ENCODE measurements at places on chromosomes 5 and 9.

GRCh38 chr9:79700607-79701360 is 129.0 kb downstream of the TLE4 start:
- no peak for DNase-seq

GRCh38 chr9:133991214-133991921 is 756 bp downstream of the VAV2 start:
- DNase-seq: no peak

- DNase-seq: no peak
These were observed 138.7 kb downstream of the PLCXD3 start for GRCh38 chr5:41371738-41372137.

DNA sequence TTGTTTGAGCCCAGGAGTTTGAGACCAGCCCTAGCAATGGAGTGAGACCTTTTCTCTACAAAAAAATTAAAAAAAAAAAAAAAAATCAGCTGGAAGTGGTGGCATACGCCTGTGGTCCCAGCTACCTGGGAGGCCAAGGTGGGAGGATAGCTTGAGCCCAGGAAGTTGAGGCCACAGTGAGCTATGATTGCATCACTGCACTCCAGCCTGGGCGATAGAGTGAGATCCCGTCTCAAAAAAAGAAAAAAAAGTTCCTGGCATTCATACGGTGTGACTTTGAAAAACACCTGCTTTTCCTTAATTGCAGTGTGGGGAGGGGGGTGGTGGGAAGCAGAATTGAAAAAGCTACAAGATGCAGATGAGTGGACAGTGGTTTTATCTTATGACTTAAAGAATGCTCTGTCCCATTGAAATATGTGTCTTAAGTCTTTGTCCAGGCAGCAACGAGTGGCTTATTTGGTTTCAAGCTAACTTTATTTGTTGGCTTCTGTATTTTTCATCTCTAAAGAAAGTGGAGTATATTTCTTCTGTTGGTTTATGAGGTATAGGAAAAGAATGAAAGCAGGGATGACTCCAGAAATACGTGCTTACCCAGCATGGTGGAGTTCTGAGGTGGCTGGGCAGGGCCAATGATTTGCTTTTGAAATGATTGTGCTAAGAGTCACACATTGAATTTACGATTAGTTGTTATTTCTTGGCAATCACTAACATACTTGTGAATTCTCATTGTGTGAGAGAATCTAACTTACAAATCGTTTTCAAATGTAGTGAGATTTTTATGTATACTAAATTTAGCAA is 27.8 kb downstream of the ROPN1L start:
- no peak for DNase-seq

DNA sequence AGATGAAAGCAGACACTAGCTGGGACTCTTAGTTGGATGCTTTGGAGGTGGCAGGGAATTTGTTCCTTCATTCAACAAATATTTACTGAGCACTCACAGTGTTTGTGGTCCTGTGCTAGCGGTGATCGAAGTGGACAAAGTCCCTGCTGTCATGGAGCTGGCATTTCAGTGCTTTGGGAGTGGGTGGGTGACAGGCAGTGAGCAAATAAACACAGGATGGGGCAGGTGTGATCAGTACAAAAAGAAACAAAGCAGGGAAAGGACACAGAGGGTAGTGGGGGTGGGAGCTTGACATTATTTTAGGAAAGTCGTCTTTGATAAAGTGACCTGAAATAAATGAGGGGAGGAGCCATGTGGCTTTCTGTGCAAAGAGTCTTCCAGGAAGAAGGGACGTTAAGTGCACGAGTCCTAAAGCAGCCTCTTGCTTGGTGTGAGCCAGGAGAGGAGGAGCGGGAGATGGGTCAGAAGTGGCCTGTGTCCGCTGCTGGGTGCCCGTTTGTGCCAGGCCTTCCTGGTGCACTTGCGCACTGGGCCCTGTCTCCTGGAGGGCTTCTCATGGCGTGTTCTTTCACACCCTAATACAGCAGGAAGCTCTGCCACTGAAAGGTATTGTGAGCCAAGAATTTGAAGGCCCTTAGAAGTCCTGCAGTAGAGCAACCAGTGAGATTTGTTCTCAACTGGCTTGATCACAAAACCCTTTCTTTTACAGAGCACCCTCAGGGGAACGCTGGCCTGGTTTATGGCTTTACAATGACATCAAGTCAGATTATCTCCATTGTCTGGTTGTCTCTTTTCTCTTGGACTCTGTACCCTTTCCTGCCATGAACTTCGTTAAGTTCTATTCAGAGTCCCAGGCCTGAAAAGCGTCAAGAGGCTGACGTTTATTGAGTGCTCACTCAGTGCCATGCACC is 14.8 kb downstream of the NDST1 start:
- DNase-seq: peak; percentile 83

DNA sequence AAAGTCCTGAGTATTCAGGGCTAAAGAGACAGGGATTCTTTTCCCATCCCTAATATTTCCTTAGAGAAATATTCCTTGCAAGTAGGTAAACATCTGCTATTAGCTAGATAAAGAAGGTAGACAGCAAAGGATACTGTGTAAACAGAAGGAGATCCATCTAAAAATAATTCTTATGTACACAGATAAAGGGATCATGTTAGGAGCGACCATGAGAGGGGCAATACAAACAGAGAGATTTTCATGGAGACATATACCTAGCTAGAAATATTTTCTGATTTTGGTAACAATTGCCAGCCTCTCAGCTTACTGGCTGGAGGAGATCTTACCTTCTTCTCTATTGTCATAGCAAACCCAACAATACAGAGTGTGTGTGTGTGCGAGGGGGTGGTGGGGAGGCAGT is 184.6 kb upstream of the DMAC1 start:
- no peak for DNase-seq

DNA sequence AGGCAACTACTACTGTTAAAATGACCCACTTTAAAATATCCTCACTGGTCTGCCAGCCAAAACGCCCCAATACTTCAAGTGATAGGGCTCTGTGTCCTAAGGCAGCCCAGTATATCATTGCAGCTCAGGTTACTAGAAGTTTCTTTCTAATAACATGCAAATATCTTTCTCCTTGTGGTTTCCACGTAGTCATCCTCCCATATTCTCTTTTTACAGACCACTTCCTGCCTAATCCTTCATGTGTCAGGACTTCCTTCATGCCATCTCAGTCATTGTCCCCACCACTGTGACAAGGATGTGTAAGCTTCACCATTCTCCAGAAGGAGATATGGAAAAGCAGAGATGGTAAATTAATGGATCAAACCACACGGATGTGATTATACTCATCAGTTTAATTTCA is 813.7 kb downstream of the MAT2B start:
- DNase-seq: no peak

- no peak for DNase-seq
These were observed 53.6 kb downstream of the HMHB1 start for GRCh38 chr5:143865426-143866025.

DNA sequence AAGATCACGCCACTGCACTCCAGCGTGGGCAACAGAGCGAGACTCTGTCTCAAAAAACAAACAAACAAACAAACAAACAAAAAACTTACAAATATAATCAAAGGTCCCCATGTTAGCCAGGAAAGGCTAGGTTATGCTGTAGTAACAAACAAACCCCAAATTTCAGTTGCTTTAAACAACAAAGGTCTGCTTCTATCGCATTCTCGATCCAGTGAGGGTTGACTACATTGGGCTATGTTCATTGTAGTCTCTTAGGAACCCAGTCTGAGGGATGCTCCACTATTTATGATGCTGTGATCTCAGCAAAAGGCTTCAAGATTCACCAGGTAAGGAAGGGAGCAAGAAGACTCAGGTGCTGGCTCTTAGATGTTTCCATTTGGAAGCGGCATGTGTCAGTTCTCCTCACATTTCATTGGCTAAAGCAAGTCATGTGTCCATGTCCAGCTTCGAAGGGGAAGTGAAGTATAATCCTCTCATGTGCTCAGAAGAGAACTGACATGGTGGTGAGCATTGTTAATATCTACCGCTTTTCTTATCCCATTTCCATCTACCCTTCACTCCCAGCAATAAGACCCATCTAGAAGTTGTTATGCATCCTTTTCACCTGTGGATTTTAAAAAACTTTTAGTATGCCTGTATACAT is 26.5 kb upstream of the NEK6 start:
- DNase-seq: no peak

DNA sequence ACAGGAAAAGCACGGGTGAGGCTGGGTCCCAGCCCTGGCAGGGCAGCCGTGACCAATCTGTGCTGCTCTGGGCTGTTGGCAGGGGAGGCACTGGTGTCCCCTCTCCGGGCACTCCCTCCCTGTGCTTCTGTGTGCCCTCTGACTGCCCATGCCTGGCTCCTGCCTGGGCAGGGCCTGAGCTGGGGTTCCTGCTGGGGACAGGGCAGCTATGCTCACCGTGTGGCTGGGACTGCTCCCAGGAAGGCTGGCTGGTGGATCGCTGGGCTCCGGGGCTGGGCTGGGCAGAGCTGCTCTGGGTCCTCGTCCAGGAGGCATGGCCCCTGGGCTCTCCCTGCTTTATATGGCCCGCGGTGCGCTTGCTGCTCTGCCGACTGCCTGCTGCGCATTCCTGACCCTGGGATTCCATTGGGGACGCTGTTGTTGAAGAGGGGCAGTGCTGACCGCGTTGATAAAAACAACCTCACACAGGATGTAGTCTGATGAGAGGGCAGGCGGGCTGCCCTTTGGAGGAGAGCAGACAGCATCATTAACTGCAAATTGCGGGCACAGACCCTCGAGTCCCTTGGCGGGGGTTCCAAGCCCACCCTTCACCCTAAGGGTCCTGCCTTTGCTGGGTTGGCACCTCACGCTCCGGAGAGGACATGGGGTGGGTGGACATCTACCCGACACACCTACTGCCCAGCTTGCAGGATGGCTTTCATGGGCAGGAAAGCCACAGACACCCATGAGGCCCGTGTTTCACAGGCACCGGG is 955 bp downstream of the QRFP start:
- no peak for DNase-seq

DNA sequence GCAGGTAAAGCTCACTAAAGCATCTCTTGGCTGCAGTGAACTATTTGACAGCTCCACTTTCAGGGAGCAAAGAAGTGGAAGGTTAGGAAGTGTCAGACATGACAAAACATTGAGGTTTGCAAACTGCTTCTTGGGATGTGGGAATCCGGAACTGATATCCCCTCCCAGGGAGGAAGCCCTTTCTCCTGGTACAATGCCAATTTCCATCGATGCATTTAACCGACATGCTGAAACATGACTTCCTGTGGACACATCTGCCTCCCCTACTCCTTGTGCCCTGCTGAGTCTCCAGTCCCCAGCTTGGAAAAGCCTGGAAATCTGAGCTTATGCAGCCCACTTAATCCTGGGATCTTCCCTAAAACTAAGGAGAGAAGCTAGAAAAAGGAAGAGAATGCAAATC is 323.1 kb upstream of the DAP start:
- no peak for DNase-seq

DNA sequence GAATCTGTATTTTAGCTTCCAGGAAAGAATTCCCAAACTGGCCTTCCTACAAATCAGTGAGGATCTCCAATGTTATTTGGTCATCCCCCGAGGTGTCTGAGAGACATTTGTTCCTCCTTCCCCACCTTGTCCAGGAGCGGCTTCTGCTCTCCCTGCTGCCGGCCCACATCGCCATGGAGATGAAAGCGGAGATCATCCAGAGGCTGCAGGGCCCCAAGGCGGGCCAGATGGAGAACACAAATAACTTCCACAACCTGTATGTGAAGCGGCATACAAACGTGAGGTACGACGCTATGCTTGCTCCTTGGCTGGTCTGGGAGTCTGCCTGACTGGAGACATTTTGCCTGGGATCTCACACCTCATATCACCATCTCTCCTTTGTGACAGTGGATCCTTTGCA is 160.4 kb downstream of the CFAP90 start:
- DNase-seq: no peak

- DNase-seq: peak; percentile 70
These were observed at the start of gene PCDHGA7 for GRCh38 chr5:141382469-141383294. Gene PCDHGA7, plus strand, starts transcription at chr5:141382742. Its CDS starts 158 bp downstream, at chr5:141382900.

DNA sequence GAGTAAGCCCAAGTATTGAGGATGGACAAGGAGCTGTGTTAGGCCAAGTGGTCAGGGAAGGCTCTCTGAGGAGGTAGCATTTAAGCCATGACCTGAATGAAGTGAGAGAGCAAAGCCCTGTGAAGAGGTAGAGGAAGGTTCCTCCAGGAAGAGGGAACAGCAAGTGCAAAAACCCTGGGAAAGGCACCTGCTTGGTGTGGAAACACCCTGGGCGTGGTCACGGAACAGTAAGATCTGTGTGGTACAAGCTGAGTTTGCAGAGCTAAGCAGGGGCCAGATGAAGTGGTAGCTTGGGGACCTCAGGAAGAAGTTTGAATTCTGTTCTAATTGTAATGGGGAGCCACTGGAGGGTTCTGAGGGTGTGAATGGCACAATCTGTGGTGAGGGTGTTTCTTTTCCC is 310.2 kb downstream of the ARHGAP26 start:
- DNase-seq: no peak

DNA sequence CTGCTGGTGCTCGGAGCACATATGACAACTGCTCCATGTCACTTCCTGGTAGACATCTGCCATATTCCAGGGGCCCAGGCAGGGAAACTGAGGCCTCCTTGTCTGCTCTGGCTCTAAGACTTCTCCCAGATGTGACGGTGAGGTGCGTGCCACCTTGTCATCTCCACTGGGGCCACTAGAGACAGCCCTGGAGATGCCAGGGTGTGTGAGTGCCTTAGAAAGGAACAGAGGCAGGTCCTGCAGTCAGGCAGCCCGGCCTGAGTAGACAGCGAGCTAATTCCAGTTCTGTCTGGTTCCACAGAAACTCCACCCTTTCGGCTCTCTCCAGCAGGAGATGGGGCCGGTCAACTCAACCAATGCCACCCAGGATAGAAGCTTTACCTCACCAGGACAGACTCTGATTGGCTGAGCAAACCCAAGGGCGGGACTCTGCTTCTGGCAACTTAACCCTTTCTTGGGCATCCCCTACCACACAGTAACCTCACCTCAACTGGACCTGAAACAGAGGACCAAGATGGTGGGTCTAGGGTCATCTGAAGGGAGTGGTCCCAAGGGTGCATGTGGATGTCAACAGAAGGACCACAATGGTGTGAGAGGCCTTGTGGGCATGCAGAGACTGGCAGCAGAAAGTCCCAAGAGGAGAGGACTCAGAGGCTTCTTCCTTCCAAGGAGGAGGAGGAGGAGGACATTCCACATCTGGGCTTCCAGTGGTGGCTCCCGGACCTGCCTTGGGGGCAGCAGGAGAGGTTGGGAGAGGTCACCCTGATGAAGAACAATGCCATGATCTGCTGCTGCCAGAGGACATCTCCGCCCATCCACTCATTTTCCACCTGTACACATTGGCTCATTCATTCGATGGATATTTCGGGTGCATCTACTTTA is 77.7 kb downstream of the RGS3 start:
- peak; percentile 43 for DNase-seq

- DNase-seq: no peak
These were observed 57.9 kb upstream of the RICTOR start for GRCh38 chr5:39132128-39132447.

GRCh38 chr9:120336021-120336752 is 243.8 kb downstream of the CDK5RAP2 start:
- DNase-seq: no peak

GRCh38 chr5:142013734-142014521 is 1.1 kb upstream of the GNPDA1 start:
- no peak for DNase-seq

GRCh38 chr9:99046542-99047071 is 58.3 kb upstream of the TGFBR1 start:
- no peak for DNase-seq

Measured in HuH-7.5 (cell line).